ENCODE measurements at places on chromosomes 4 and X.
A peak's percentile ranks its signal among the peaks of the same experiment; 100 is the strongest.

DNA sequence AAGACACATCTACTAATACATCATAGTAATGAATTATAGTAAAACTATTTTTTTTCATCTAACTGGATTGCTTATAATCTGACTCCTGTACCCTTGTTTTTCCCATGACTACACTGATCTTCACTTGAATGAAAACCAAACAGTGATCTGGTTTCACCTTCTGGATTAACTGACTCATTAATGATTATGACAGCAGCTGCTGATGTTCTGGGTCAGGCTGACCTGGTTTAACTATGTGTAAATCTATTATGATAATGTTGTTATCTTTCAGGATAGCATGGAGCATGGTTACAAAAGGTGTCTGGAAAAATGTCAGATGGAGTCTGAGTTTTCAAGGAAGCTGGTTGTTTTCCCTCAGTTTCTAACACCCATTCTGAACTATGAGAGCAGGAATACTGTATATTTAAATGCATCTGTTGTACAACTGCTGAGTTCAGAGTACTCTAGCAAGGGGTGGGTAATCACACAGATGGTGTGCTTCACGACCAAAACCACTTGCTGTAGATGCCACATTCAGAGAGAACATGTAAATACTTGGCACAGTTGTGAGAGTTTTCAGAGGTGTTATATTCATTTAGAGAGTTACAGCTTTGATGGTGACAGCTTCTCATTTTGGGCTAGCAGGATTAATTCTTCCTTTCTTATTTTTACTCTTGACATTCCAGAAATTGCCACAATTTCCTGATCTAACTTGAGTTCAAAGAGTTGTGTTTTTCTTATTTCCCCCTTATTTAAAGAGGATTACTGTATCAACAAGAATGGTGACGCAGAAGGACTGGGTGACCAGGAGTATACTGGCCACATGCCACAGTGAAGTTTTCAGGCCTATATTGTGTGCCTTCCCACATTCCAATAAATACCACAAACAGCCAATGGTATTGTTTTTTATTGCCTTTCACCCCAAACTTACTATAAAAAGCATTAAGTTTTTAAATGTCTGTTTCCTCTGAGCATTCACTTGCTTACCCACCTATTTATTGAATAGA is 249.7 kb upstream of the TET2 start:
- peak; percentile 30 for DNase-seq

DNA sequence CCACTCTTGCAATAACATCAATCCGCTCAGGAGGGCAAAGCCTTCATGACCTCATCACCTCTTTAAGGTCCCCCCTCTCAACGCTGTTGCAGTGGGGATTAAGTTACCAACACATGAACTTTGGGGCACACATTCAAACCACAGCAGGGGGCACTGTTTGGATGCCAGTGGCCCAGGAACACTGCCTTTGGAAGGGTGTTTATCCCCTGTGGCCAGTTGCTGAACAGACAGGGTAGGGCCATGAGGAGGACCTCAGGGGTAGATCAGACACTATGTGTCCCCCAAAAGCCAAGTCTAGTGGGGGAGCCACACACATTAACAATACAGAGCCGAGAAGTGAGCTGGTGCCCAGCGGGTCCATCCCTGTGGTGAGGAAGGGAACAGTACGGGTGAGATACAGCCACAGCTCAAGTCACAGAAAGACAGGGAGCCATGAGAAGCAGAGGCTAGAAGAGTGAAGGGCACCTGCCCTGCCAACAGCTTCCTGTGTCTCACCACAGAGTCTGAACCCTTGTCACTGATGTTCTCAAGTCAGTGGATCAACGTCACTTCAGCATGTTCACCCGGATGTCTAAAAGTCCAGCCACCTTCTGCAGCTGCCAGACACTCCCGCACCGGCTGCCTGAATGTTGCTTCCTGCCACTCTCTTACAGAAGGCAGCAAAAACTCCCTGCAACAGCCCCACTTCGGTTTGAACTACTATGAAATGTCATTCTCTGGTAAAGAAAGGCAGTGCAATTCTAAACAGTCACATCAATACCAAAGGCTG is 19.9 kb upstream of the MXD4 start:
- DNase-seq: no peak

- no peak for DNase-seq
Observed at GRCh38 chrX:112053169-112053568, 29.4 kb downstream of the TRPC5 start.

DNA sequence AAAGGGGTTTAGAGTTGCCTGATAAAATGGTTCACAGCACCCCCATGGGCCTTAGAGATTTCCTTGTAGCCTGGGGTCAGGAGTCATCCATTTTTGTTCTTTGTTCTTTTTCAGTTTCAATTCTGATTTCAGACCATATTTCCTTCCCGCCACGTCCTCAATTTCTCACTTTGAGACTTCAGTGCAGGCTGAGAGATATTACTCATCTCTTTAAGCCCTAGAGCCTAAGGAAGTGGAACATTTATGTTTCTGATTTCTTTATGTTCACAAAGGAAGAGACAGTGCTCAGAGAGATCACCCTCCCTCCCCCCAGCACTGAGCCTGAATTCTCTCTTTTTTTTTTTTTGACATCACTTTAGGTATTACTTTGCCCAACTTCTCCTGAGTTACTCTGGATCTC is 56.3 kb downstream of the MSN start:
- DNase-seq: peak; percentile 16

DNA sequence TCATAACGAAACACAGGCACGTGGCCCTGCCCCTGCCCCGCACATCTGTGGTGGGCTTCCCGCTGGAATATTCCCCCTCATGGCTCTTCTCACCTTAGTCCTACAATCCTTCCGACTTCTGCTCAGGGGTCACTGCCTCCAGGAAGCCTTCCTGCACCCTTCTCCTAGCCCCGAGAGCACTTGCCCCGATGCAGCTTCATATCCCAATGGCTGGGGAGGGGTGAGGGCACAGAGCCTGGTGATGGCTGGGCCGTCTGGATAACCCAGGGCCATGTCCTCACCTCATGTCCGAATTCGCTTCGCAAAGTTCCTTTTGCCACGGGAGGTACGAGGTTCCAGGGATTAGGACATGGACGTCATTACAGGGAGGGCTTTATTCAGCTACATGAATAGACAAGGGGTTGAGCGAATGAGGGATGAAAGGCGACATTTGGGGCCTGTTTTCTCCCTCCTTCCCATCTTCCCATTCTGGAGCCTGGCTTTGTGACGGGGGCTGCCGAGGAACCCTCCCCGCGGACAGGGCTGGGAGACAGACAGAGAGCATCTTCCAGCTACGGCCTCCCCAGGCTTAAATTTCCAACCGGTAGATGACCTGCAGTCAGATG is 35.5 kb upstream of the HMX1 start:
- no peak for DNase-seq

- peak; percentile 2 for DNase-seq
Observed at GRCh38 chrX:145817331-145818185, at the start of gene SLITRK2. Gene SLITRK2, plus strand, starts transcription at chrX:145817829. Its CDS starts 4,597 bp downstream, at chrX:145822426.

GRCh38 chr4:7226439-7226838 is 34.1 kb downstream of the SORCS2 start:
- DNase-seq: no peak

- DNase-seq: no peak
Observed at GRCh38 chr4:15776871-15777648, 1.1 kb upstream of the CD38 start.

GRCh38 chr4:177386278-177386815 is 55.9 kb downstream of the AGA start:
- DNase-seq: no peak

DNA sequence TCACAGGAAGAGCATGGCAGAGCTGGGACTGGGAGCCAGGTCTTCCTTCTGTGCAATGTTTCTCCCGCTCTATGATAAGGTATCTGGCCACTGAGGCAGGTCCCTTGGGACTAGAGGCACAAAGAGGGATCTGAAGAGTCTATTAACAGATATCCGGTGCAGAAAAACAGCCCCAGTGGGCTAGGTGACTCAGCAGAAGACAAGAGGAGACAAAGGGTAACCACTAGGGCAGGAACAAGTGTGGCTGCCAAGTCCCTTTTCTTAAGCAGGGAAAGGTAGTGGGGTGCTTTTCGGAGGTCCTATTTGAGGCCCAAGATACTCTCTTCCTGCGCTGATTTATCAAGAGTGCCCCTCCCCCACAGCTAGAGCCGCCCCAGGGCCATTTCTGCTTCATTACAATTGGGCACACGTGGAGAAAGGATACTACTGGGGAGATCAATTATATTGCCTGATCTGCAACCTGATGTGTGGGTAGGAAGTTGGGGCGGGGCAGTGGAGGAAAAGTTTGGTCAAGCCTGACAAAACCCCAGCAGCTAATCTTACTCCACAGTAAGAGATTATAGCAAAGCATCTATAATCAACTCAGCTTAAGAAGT is at the start of gene DGAT2L6:
Gene DGAT2L6, plus strand, starts transcription at position 546 of the 596 bp plus-strand sequence. CDS start 100 bp downstream, outside the sequence.
- DNase-seq: peak; percentile 43

Data from fibroblast of mammary gland (primary cell).